ENCODE measurements at places on chromosomes 2 and 18. TPM values are rescaled to one million over a fixed set of nuclear protein-coding genes. Genes with fewer than 3 reads are reported as not detected.

The NLRC4 gene
- total RNA-seq: not detected

GRCh38 chr18:59918997-59919396 lies 19.2 kb downstream of the PMAIP1 start:
- DNase-seq: no peak

- DNase-seq: no peak
Measured at GRCh38 chr2:237198164-237198855, 112.6 kb downstream of the COPS8 start.

DNA sequence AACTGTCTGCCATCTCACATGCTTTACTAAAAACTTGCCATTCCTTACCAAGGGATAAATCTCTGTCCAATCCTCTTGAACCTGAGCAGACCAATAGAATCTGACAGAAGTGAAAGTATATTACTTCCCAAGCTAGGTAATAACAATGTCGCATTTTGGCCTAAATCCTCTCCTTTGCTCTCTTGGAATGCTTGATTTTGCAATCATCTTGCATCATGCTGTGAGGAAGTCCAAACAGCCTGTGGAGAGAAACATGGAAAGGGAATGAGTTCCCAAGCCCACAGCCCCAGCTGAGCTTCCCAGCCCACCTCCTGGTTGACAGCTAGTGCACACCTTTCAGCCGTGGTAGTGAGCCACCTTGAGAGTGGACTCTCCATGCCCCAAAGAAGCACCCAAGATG lies 540.6 kb downstream of the STK39 start:
- peak; percentile 23 for DNase-seq

The GALNT14 gene
- total RNA-seq: 80.7 TPM

DNA sequence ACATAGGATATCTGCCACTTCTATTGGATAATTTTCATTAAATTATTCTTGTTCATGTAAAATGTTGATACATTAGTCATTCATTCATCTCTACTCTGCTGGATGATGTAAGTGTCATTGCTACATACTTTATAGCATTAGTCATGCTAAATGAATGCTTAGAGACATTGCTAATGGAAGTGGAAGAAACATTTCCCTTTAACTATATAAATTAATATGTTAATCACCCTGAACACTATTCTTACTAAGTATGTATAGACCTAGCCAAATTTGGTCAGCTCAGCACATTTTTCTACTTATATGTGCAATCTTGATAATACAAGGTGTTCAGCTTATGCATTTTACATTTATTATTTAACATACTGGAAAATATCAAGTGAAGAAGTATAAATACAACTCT lies 160.2 kb downstream of the DPP4 start:
- peak; percentile 52 for DNase-seq

DNA sequence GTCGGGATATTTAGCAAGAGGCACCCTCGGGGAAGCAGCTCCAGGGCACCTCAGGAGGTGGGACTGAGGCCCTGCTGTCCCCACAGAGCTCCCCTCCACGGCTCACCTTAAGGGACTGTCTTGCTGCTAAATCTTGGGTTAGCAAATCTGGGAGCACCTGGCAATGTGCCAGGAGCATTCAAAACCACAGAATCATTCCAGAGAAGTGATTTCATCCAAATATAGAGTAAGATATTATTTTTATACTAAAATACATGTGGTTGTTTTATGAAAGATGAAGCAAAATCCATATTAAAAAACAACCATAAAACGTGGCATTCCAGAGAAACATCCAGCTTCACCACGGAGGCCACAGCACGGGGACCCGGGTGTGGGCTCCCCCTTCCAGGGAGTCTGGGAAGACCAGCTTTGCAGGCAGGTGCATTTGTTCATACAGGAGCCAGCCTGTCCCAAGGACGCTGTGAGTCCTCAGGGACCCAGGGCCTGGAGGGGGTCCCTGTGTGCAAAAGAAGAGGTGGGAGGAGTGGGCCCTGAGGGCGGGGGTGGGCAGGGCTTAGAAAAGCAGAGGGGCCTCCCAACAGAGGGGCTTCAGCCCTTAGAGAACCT lies 16.3 kb downstream of the HS1BP3 start:
- no peak for DNase-seq

DNA sequence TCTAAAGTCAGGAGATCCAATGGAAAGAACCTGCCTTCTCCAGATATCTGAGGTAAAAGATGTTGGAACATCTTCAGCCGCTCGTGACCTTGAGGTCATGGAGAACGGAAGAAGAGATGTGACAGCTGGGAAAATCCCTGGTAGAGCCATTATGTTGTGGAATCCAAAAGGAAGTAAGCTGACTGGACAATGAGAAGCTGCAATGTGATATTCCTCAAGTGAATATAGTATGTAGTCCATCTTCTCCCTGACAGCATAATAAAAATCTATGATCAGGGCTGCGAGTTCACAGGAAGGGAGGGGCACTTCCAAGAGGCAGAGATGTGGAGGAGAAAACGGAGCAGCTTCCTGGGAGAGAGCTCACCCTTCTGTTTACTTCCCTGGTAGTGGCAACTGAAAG lies 201.0 kb upstream of the SP5 start:
- DNase-seq: no peak

The PAX8 gene
- 109 TPM for total RNA-seq

DNA sequence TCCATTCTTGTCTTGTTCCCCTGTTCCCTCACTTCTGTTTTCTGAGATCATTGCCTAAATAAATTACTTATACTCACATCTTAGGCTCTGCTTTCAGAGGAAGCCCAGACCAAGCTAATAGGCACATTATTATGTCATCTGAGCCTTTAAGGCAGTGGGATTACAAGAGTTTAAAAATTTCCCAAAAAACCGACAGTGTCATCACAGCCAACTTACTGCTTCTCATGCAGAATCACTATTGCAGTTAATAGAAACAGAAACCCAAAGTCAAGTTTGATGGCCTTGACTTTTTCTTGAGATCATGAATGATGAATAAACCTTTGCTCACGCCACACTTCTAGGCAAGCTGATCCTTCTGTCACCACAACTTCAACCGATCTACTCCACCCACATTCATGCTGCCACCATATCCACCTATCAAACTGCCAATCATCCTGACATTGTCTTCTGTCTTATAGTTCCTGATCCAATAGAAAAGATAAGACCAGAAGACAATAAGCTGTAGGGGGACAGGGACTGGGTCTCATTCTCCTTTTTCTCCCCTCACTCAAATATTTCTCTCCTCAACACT lies 142.7 kb upstream of the CREB1 start:
- no peak for DNase-seq

The DNAJC27 gene
- total RNA-seq: 2.2 TPM

Measured in epithelial cell of proximal tubule (primary cell).